ENCODE measurements at places on chromosomes 5 and 9.

DNA sequence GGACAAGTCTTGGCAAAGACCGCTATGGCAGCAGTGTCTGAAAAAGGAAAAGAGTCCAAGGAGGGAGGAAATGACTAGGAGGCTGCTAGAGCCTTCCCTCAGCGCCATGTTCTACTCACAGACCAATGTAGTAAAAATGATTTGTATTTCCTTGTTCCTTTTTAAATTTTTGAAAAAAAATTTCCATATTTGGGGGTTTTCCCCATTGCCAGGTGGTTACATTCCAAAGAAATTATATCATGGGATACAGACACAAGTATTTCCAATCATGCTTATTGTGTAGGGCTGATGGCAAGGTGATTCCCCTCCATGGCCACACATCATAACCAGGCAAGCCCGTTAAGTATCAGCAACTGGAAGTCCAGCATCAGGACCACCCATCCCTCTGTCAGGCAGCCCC, 138.2 kb downstream of the PIP5K1B start:
- no peak for DNase-seq

GRCh38 chr5:152855441-152855840, 450.4 kb upstream of the NMUR2 start:
- no peak for DNase-seq

GRCh38 chr9:115191667-115192066, 73.7 kb upstream of the TNC start:
- no peak for DNase-seq

- no peak for DNase-seq
Observed at GRCh38 chr9:78884611-78885150, 587.8 kb downstream of the PSAT1 start.

DNA sequence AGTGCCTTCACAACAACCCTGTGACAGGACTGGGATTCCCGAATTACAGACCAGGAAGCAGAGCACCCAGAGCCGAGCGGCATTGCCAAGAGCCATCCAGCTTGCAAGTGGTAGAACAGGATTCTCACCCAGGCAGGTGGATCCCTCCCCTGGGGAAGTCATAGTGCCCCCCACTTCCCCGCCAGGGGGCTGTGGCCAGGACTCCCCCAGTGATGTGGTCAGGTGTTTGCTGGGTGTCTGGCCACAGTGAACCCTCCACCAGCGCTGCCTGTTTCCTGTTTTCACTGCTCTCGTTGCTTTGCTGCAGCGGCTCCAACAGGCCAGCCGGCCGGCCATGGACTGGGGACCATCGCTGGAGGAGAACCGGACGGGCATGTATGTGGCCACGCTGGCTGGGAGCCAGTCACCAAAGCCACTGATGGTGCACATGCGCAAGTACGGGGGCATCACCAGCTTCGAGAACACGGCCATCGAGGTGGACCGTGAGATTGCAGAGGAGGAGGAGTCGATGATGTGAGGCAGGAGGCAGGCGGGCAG, 19.3 kb downstream of the SLC6A7 start:
- peak; percentile 2 for DNase-seq

- DNase-seq = no peak
Observed at GRCh38 chr9:88753691-88754367, 218.9 kb downstream of the NXNL2 start.

- DNase-seq = no peak
Observed at GRCh38 chr9:132681561-132681960, 11.3 kb downstream of the GTF3C4 start.

DNA sequence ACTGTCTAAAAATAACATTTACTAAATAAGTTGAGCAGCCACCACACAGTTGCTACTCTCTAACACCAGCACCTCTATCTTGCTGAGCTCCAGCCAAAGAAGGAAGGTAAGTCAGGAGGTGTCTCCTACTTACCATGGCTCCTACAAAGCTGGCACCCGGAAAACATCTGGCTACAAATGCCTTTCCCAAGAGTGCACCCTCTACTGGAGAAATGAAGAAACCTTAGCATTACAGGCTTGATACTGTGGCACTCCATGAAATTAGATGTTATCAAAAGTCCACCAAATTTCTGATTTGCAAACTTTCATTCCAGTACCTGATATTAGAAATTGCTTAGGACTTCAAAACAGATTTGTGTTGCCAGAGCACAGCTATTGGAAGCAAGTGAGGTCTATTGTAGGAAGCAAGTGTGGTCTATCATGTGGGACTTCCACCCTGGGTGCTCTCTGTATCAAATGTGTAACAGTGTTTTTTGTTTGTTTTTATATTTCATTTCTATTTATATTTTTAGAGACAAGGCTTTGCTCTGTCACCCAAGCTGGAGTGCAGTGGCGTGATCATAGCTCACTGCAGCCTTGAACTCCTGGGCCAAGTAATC, 25.7 kb upstream of the RFK start:
- DNase-seq = no peak

DNA sequence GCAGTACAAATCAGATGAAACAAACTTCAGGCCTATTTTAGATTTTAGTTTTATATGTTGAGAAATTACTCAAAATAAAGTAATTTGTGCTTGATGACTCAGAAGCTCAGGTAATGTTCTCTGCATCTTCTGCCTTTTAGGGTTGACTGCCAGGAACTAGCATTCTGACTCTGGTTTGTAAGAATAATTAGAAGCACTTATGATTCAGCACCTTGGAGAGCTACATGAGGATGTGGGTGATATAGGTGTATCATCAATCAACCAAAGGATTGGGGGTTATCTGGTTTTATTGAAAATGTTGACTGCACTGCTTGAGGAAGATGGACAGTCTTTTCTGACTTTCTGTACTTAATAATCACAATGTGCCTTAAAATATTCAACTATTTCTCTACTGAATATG, 118.7 kb upstream of the SGCD start:
- DNase-seq = no peak

DNA sequence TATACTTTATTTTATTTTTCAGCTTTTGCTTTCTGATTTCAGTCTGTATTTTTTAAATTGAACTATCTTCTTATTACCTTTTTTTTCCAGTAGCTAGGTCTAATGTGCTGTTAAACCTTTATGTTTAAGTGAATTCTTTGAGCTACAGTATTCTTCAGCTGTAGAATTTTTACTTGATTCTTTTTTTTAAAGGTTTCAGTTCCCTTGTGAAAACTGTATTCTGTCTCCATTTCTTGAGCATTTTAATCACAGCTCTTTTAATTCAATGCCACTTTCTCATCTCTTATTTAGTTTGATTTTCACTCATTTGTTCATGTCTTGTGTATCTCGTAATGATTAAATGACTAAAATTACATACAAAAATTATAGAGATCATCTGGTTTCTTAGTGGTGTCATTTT, 233.8 kb downstream of the MTRR start:
- no peak for DNase-seq

DNA sequence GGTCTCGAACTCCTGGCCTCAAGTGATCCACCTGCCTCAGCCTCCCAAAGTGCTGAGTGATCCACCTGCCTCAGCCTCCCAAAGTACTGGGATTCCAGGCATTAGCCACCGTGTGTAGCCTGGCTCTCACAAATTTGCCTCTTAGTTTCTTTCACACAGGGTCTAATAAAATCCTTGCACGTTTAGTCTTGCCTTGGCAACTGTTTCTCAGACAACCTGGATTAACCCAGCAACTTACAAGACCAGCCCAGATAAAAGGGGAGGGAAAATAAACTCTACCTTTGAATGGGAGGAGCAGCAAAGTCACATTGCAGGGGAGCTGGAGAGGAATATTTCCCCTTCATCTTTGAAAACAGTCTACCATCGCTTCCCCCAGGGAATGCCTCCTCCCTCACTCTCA, 29.3 kb upstream of the GNA14 start:
- DNase-seq = no peak

DNA sequence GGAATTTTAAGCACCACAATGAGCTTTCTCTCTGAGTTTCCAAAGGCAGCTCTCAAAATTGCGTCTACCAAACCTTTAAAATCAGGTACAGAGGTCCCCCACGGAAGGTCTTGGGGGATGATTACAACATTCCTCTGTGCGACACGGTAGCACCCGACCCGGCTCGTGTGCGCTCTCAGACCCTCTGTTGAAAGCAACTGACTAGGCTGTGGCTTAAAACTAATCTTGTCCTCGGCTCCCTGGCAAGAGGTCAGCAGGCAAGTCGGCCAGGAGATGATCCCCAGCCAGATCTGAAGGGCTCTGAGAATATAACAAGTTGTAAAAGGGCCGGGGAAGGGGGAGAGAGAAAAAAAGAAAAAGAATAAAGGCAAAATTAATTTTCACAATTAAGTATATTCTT, 92.6 kb upstream of the LMX1B start:
- DNase-seq = no peak

DNA sequence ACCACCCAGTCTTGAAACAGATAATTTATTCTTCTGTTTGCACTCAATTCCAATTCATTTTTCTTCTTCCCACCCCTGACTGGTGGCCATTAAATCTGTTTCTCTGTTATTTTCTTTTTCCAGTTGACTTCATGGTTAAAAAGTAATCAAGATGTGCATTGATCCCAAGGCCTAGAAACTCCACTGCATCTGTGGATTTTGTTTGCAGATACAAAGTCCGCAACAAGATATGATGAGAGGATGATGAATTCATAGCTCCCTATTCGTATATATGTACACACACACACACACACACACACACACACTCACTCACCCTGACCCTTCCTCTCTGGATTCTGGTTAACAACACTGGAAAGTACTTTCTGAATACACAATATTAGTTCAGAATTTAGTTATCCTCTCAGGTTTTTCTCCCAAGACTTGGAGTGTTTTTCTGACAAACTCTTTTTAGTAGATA, 52.4 kb downstream of the CD180 start:
- no peak for DNase-seq

DNA sequence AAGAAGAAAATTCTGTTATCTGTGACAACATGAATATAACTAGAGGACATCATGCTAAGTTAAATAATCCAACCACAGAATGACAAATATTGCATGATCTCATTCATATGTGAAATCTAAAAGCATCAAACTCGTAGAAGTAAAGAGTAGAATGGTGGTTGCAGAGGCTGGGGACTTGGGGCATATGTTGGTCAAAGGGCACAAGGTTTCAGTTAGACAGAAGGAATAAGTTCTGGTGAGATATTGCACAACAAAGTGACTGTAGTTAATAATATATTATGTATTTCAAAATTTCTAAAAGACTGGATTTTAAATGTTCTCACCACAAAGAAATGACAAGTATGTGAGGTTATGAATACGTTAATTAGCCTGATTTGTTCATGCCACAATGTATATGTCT, 24.8 kb downstream of the GRIA1 start:
- no peak for DNase-seq

- no peak for DNase-seq
Observed at GRCh38 chr5:126963822-126964375, 66.5 kb downstream of the MARCHF3 start.

- no peak for DNase-seq
Observed at GRCh38 chr9:89745601-89746376, 141.0 kb downstream of the GADD45G start.

GRCh38 chr9:19522558-19522957, 113.7 kb downstream of the ACER2 start:
- DNase-seq = no peak

GRCh38 chr9:79572608-79573411, 1.0 kb downstream of the TLE4 start:
- peak; percentile 44 for DNase-seq

DNA sequence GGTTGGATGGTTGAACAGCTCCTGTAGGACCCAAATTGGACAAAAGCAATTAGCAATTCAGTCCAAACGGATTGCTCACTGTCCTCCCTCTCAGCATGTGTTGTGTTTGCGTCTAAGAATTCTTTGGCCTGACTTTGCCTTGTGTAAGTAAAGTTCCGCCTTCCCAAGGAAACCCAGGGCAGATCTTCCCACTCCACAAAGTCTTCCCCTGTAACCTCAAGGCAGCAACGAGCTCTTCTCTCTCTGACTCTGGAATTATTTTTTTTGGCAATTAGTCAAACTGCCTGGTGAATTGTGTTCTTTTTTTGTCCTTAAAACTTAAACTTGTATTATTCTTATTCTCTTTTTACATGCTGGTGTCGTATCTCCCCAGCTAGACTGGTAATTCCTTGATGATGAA, 20.7 kb upstream of the BASP1 start:
- DNase-seq = no peak

- no peak for DNase-seq
Observed at GRCh38 chr9:121393318-121393717, 23.3 kb upstream of the STOM start.

DNA sequence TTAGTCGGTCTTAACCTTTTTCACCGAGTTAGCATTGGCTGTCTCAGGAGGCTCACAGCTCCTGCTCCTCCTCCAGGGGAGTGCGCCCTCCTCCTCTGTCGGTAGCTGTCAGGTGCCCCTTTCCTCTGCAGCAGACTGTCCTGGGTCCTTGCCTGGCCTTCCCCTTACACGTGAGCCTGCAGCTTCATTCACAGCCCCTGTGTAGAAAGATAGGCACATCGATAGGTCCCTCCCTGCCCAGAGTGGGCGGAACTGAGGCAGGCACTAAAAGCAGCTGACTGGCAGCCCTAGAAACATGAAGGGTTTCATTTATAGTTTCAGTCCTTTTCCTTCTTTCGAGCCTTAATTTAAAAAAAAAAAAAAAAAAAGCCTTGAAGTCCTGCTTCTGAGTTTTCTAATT, 17.2 kb downstream of the TENT4A start:
- no peak for DNase-seq

DNA sequence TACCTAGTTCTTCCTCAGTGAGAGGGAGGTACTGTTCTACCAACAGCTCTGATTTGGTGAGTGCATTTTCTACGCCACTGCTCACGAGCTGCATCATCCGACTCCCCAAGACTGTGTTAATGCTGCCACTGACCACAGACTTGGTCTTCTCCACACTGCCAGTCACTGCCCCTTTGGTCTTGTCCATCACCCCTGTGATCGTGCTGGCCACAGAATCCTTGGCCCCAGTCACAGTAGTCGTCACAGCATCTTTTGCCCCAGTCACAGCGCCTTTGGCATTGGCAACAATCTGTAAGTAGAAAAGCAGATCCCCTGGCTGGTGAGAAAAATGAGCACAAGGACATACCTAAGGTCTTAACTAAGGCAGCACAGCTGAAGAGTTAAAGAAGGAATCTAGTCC, 6.4 kb downstream of the PLIN2 start:
- DNase-seq = no peak

DNA sequence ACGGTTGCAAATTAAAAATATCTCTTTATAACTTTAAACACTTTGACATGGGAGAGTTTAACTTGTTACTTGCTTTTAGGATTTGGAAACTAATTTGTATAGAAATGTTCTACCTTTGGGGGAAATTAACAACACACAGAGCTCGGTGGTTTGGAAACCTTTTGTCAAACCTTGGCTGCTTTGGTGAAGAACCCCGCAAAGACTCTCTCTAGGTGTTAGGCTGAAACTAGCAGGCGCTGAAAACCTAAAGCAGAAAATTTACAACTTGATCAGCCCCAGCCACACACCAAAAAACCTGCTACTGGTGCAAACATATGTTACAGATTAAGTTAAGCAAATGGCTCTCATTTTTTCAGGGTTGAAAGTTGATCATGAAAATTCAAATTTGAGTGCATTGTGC, 25.8 kb downstream of the NR2F1 start:
- DNase-seq = no peak
